ENCODE measurements at places on chromosomes 16 and 17. TPM values are rescaled to one million over a fixed set of nuclear protein-coding genes. Genes with fewer than 3 reads are reported as not detected.

- DNase-seq: no peak
Observed at GRCh38 chr17:30379903-30380381, 1.2 kb downstream of the CPD start.

- DNase-seq: no peak
Observed at GRCh38 chr16:74524926-74525325, 82.0 kb downstream of the GLG1 start.

The DOC2B gene
- polyA plus RNA-seq: not detected

DNA sequence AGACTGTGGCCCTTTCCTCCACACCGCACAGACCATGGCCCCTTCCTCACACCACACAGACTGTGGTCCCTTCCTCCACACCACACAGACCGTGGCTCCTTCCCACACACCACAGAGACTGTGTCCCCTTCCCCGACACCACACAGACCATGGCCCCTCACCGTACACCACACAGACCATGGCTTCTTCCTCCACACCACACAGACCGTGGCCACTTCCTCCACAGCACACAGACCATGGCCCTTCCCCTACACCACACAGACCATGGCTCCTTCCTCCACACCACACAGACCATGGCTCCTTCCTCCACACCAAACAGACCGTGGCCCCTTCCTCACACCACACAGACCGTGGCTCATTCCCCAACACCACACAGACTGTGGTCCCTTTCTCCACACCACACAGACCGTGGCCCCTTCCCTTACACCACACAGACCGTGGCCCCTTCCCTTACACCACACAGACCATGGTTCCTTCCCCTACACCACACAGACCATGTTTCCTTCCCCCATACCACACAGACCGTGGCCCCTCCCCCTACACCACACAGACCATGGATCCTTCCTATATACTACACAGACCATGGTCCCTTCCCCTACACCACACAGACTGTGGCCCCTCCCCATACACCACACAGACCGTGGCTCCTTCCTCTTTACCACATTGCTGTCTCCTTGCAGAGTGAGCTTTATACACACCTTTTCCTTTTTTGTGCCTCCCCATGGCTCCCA is 297.5 kb upstream of the FOXF1 start:
- no peak for DNase-seq

The ERN2 gene
- 0.14 TPM for polyA plus RNA-seq

DNA sequence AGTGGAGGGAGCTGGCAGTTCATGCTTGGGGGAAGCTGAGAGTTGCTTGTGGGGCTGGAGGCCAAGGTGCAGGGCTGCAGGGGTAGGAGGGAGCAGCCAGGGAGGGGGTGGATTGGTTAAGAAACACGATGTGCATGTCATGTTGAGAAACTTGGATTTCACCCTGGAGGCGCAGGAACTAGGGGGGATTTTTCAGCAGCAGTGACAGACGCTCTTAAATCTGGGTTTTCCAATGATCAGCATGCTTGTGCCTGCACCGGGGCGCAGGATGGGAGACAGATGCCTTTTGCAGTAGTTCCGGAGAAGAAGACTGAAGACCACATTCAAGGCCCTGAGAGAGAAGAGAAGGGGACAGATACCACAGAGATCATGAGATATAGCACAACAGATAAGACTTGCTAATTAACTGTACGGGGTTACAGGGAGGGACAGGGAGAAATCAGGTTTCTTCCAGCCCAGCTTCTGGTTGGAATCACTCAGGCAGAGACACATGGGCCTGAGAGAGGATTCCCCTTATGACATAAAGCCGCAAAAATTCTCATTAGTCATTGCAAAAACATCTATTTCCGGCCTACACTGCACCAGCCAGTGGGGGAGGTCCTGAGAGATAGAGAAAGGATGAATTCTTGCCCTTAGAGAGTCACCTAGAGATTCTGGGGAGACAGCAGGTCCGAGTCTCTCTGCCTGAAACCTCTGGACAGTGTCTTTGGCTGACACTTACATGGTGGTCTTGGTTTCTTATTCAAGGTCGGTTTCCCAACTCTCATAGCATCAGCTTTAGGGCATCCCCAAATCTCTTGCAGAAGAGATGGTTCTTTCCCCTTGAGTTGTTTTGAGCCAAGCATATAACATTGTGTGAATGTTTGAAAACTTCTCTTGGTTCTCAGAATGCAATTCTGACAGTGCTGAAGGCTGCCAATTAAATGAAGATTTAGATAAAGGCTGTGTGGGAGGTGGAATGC is 27.1 kb downstream of the CDH13 start:
- peak; percentile 82 for DNase-seq

GRCh38 chr17:28497931-28498330 is 8.2 kb upstream of the FOXN1 start:
- no peak for DNase-seq

DNA sequence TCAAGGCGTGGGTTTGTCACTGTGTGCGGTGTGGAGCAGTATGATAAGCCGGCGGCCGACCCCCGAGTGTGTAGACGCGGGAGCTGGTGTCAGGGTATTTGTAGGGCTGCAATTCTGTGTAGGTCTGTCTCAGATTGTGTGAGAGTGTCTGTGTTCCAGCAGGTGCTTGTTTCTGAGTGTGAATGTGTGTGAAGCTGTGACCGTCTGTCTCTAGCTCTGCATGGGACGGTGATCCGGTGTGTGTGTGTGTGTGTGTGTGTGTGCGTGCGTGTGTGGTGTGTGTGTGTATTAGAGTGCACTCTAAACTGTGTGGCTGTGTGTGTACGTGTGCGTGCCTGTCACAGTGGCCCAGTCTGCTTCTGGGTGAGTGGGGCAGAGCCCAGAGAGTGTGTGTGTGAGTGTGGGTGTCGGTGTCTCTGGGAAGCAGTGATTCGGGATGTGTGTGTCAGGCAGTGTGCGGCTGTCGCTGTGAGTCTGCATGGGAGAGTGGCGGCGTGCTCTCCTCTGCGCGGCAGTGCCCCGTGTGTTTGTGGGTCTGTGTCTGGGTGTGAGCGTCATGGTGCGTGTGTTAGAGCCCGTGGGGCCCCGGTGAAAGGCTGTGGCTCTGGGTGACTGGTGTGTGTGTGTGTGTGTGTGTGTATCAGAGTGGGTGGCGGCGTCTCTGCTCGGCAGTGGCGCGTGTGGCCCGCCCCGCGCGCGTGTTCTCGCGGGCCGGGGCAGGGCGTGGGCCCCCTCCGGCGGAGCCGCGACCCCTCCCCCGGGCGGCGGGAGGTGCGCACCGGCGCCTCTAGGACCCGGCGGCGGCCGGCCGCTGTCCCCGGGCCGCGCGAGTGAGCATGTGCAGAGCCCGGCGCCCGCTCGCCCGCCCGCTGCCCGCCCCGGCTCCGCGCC is at the start of gene WSCD1:
Gene WSCD1 (plus strand): TSS at position 841 of the 891 bp plus-strand sequence. CDS start 10,280 bp downstream, outside the sequence.
- DNase-seq: no peak

The CCL8 gene
- not detected for polyA plus RNA-seq

The TSPAN10 gene
- polyA plus RNA-seq: 0.92 TPM

- no peak for DNase-seq
Observed at GRCh38 chr17:63701868-63702720, 2.2 kb upstream of the LIMD2 start.

- no peak for DNase-seq
Observed at GRCh38 chr17:51128076-51128475, 7.4 kb upstream of the SPAG9 start.

The TBC1D3I gene
- polyA plus RNA-seq: 0.10 TPM

The PIK3R5 gene
- not detected for polyA plus RNA-seq

DNA sequence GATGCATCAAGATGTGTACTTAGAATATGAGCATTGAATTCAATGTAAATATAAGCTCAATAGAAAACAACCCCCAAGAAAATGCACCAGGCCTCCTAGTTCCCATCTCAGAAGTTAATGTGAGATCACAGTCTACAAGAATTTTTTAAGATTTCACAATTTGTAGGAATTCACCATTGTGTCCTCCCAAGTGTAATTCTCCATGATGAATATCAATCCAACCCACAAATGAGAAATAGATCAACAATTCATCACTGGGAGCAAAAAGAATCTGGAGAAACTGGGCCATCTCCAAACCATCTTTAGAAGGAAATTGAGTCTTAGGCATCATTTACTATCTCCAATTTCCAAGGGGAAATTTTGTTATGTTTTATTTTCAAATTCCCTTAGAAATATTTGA is 310.5 kb upstream of the GOT2 start:
- DNase-seq: no peak

GRCh38 chr17:61363601-61364462 is 35.8 kb upstream of the TBX2 start:
- DNase-seq: no peak

- no peak for DNase-seq
Observed at GRCh38 chr16:12655537-12655936, 148.2 kb downstream of the CPPED1 start.

DNA sequence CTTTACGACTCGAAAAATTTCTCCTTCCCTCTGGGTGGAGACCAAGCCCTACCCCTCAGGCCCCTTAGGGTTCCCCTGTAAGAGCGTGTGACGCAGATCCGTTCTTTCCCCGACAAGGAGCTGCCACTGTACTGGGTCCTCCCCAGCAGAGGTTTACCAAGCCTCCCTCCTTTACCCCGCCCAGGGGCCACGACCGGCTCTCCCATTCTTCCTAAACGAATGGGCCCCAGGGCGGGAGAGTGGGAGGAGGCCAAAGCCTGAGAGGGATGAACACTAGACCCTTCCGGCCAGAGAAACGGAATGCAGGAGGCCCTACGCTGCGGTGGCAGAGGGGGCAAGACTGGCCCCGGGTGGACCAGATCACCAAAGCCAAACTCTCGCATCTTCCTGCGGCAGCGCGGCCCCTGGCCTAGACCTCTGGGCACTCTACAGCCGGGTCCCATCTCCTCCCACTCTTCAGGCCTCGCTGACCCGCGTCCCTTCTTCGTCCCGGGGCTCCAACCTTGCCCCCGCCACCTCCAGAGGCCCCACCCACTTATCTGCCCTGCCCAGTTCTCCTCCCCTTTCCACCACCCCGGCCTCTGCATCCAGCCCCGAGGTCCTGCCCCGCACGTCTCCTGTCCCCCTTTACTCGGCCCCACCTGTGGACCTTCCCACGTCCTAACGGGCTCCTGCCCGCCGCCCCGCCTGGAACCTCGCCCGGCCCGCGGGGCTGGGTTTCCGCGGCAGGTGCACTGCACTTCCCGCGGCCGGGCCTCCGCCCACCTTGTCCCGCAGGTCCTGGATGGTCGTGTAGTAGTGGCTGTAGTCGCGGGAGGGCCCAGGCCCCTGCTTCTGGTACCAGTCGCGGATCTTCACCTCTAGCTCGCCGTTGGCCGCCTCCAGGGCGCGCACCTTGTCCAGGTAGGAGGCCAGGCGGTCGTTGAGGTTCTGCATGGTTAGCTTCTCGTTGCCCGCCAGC is 765 bp downstream of the KRT19 start:
- DNase-seq: no peak

The KRTAP2-2 gene
- polyA plus RNA-seq: not detected

DNA sequence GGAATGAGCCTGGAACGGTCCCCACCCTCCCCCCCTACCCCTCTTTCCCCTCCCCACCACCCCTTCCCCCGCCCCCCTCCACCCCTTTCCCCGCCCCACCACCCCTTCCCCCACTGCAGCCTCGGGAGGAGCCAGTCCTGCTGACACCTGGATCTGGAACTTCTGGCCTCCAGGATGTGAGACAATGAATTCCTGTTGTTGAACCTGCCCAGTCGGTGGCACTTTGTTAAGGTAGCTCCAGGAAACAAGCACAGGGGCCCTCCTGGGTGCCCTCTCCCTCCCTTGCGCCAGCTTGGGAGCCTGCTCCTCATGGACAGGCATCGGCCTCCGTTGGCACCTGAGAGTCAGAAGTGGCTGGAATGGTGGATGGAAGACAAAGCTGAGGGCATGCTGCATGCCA is 152.4 kb upstream of the FOXF1 start:
- DNase-seq: no peak

DNA sequence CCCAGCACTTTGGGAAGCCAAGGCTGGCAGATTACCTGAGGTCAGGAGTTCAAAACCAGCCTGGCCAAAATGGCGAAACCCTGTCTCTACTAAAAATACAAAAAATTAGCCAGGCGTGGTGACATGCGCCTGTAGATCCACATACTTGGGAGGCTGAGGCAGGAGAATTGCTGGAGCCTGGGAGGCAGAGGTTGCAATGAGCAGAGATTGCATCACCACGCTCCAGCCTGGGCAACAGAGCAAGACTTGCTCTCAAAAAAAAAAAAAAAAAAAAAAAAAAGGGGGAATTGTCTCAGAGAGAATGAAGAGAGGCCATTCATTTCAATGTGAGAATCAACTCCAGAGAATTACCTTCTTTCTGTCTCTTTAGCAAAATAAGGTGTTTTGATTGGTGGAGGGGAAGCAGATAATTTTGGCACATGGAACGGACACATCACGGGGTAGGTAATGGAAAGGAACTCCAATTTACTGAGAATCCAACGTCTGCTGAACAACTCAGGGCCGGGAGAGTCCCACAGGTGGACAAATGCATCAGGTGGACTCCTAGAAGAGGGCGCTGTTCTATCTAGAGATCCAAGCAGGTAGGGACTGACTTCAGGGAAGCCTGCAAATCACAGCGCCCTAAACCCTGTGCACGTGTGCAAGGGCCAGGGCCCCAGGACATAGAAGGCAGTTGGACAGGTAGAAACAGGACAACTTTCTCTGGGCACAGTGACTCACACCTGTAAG is 77.5 kb downstream of the BMERB1 start:
- no peak for DNase-seq

GRCh38 chr17:52477824-52478699 is 319.5 kb upstream of the CA10 start:
- DNase-seq: no peak

The PRAC1 gene
- not detected for polyA plus RNA-seq

DNA sequence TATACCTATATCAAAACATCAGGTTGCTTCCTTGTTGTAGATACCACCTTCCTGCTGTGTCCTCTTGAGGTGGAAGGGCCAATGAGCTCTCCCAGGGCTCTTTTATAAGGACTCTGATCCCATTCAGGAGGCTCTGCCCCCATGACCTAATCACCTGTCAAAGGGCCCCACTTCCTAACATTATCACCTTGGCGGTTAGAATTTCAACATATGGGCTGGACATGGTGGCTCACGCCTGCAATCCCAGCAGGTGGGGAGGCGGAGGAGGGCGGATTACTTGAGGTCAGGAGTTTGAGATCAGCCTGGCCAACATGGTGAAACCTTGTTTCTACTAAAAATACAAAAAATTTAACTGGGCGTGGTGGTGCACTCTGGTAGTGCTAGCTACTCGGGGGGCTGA is 86.4 kb downstream of the HAPSTR1 start:
- no peak for DNase-seq
